ENCODE measurements at places on chromosomes 2 and 18.

DNA sequence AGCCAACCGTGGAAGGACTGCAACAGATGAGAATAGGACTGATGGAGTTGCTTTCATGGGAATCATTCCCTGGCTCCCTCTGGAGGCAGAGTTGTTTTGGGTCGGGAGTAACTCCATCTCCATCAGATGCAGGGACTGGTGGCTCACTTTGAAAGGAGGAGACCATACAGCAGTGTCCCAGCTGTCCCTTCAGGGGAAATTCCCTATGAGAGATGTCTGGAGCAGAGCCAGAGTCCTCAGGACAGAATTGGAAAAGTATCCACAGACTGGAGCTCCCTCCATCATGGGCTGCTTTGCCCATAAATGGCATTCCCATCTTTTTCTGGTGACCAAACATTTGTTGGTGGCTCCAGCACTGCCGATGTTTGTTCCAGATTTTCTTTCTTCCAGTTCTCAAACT lies 144.3 kb downstream of the NCK2 start:
- no peak for DNase-seq

- DNase-seq, result no peak
Measured at GRCh38 chr2:30412047-30412683, 34.9 kb upstream of the LCLAT1 start.

GRCh38 chr2:121118951-121119350 lies 166.1 kb downstream of the TFCP2L1 start:
- DNase-seq, result no peak

DNA sequence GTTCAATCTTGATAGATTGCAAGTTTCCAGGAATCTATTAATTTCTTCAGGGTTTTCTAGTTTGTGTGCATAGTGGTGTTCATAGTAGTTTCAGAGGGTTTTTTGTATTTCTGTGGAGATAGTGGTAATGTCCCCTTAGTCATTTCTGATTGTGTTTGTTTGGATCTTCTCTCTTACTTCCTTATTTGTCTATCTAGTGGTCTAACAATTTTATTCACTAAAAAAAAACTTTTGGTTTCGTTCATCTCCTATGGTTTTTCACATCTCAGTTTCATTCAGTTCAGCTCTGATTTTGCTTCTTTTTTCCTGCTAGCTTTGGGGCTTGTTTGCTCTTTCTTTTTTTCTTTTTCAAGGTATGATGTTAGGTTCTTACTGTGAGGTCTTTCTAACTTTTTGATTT lies 94.5 kb downstream of the SNTG2 start:
- DNase-seq, result no peak

DNA sequence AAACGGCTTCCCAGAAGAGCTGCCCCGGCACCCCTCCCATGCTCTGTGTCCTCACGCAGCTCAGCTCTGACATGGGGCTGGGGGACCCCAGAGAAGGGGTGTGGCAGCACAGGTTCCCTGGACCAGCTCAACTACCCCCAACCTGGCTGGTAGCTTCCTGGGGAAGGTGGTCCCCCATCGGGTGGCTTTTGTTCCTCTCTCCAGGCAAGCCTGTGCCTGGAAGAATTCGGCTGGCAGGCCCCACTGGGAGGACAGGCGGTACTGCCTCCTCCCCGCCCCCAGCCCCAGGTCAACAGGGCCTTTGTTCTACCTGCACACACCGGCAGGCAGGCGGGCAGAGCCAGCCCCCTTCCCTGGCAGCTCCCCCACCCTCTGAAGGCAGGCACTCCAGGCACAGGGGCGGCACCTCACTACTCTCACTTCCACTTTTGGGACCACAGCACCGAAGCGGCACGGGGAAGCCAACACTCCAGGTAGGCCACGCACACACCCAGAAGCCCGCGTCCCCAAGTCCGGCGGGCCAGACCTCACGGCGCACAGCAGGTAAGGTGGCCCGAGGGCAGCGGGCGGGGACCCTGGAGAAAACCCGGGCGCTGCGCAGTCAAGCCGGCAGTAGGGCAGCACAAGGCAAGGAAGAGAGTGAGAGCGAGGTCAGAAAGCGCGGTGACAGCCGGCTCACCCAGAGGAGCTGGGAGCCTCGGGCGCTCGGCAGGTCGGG lies 1.3 kb downstream of the HS6ST1 start:
- no peak for DNase-seq

GRCh38 chr2:121663434-121663833 lies 14.2 kb upstream of the CLASP1 start:
- no peak for DNase-seq

DNA sequence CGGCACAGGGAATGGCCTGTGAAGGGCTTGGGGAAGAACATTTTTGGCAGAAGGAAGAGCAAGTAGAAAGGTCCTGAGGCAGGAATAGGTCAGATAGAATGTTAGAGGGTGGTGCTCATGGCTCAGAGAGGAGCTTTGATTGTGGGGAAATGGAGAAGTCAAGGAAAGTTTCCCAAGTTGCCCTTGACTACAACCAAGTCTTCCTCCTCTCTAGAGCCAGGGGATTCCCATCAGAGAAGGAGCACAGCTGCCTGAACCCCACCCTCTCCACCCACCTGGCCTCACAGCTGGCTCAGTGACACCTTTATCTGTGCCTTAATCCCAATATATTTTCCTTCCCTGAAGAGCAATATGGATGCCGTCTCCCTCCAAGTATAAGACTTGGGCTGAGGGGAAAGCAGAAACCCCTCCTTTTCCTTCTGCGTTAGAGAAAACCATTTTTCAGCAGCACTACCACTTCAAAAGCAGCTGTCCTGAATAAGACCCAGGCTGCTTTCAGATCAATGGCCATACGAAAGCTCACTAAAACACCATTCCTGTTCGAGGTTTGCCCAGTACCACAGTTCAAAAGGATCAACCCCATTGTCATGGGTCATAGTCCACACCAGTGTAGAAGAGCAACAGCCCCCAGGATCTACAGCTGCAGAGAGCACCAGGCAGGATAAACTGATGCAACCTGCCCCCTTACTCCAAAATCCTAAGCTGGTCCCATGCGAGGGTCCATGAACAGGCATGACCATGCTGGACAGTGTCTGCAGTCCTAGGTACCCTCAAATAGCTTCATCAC lies 199.6 kb downstream of the AFF3 start:
- DNase-seq, result no peak

DNA sequence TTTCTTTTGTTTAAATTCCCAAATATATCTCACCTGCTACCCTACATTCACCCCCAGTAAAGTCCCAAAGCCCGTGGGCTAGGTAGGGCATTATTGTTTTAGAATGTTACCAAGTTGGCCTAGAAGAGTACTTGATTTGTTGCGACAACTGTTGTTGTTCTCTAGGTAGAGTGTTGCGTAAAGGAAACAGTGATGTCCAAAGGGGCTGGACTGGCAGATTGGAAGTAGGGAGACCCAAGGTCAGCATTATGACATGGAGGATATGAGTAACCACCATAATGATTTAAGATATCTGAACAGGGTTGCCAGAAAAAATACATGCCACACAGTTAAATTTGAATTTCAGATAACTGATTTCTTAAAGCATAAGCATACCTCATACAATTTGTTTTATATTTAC lies 39.2 kb downstream of the SCN1A start:
- DNase-seq, result no peak

- DNase-seq, result no peak
Measured at GRCh38 chr2:196607073-196607472, 32.4 kb upstream of the CCDC150 start.

DNA sequence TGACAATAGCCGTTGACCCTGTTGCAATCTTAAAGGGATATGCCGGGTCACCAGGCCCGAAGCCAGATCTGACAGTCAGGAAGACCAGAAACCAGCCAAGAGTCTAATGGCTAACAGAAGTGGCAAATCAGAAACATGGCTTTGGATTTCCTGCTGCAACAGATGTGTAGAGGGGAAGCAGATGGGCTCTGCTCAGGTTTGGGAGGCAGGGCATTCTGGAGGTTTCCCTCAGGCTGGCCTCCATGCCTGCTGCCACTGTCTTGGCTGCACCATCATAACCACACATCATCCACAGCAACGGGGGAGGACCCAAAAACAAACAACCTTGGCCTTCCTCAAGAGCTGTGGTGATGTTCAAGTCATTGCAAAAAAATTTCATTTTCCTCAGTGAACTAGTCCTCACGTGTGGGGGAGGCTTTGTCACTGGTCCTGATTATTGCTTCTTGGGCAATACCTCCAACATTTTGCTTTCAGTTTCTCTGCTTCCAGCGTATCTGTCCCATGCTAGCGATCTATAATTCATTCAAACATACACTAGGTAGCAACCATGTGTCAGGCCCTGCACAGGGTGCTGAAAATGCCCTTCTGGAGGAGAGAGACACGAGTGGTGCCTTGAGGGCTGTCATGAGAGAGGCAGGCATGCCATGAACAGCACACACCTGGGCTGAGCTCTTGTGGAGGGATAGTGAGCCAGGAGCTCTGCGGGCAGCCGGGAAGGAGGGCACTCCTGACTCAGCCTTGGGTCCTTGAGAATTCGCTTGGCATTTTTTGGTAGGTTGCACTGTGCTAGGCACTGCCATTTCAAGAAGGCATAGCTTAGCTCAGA lies 48.2 kb upstream of the LGALSL start:
- DNase-seq, result no peak

- no peak for DNase-seq
Measured at GRCh38 chr2:96799623-96799935, 16.5 kb upstream of the CNNM3 start.

DNA sequence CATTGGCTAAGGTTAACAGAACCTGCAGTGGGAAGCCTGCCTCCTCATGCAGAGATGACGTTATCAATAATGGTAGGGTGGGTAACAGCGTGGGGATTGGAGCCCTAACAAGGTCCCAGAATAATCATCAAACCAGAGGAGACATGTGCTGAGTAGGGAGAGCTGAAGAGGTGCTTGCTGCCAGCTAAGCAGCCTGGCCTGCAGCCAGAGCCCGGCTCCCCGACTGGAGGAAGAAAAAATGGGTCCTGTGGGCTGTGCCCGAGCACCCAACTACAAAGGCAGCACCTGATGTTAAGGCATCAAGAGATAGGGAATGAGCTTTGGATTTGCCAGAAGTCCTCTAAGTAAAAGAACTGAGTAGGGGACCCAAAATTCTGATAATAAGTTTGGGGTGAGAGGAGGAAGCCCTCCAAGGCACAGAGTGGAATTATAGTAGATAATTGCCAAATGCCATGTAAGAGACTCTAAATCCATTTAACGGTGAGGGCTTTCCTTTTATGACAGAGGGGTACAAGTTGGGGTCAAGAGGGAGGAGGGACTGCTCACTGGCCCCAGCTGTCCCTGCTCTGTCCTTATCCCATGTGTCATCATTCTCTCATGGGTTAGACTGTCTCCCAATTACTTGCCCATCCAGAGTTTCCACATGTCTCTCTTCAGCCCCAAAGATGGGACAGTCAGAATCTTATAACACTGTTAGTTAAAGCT lies 156.1 kb downstream of the ANTXR1 start:
- DNase-seq, result no peak

All from stimulated activated CD8-positive, alpha-beta memory T cell treated with anti-CD3 and anti-CD28 coated beads, Interleukin-4, amount 100 ng/mL, for 1 hour (primary cell).